ENCODE measurements at places on chromosomes 5 and 9.

DNA sequence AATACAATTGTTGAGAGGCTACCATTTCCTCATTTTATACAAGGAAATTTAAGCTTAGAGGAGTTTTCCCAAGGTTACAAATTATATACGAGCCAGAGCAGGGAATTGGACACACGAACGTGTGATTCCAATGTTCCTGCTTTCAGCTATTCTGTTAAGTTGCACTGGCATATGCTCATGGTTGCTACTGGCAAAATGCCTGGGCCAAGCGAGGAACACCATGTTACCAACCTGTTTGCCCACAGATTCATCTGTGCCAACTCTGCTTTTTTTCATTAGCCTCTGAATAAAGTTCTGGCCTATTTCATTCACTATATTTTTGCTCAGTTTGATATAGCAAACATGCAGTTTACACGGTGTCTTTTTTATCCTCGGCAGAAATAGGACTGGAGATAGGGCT is 5.1 kb upstream of the C5orf46 start:
- no peak for DNase-seq

GRCh38 chr9:108645520-108645919 is 210.3 kb downstream of the ACTL7B start:
- no peak for DNase-seq

DNA sequence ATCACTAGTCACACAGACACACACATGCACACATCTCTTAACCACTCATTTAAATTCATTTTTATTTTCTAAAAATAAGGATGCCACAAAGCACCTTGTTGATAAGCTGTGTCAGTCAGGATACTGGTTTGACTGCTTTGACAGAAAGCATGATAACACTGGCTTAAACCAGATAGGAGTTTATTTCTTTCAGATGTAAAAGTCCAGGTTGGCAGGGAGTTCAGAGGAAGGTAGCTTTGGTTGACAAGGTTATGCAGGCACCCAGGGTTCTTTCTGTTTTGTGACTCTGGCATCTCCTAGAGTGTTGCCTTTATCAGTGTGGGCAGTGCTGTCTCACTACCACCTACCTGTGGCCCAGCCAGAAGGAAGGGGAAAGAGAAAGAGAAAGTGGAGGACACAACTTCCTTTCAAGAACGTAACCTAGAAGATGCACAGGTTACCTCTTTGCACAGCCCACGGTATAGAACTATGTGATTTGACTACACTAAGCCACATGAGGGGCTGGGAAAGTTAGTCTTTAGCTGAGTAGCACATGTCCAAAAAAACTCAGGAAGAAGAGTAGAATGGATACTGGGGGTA is 334.7 kb downstream of the OSTF1 start:
- no peak for DNase-seq

- DNase-seq: no peak
Observed at GRCh38 chr5:14038341-14038959, 94.0 kb upstream of the DNAH5 start.

DNA sequence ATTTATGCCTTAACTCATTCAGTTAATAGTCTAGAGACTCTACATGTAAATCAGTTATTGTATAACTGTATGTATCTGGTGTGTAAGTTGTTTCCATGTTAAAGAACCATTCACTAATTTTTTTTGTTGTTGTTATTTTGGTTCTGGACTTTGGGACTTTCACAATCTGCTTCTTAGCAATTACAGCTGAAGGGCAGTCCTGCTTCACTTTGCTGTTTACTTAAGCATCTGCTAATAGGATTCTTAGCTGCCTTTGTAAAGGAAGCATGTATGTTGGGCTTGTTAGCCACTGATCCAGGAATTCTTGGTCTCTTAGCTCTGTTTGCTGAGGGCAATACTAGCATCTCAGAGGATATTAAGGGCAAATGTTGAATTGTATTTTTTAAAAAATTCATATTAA is 97.0 kb downstream of the FOCAD start:
- no peak for DNase-seq

All from AML-193 (cell line).